ENCODE measurements at places on chromosomes 13 and 19.
A peak's percentile ranks its signal among the peaks of the same experiment; 100 is the strongest.

DNA sequence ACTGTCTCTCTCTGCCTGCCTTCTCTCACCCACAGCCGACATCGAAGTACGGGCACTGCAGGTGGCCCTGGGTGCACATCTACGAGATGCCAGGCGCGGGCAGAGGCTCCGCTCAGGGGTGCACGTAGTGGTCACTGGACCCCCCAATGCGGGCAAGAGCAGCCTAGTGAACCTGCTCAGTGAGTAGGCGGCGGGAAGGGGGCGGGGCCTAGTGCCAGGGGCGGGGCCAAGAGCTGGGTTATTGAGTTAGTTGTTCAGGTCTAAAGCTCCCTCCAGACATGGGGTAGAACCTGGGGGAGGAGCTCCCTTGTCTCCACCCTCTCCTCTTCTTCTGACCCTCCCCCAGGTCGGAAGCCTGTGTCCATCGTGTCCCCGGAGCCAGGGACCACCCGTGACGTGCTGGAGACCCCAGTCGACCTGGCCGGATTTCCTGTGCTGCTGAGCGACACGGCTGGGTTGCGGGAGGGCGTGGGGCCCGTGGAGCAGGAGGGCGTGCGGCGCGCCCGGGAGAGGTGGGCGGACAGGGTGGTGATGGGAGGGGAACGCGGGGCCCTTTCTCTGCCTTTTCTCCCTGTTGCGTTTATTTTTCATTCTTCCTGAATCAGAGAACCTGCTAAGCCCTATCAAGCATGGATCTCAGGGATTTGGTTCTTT, 1.9 kb downstream of the GTPBP3 start:
- DNase-seq = no peak

DNA sequence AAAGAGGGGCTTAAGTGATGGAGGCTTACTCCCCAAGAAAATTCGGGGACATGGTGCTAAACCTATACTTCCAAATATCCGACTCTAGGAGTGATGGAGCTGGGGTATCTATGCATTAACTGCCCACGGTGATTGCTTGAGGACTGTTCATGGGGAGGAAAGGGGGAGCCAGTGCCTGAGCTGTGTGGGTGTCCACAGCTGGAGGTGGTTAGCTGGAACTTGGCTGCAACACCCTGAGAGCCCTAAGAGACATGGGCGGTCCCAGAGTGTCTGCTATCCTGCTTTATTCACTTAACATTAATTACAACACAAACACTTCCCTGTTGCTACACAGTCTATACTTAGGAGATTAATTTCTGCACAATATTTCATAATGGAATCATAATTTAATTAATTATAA, 28.1 kb upstream of the POMP start:
- no peak for DNase-seq

DNA sequence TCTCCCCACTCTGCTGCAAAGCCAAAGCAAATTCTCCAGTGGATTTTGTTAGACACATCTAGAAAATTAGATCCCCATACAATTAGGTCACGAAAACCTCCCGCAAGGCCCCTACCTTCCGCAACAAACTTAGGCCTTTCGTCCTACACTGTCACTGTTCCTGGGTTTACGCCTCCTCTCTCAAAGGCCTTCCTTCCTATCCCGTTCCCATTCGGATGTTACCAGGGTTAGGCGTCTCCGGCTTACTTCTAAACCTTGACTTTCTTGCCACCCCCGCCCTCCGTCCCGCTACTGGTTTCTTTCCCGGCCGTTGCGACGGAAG, 754 bp downstream of the RNF6 start:
- peak; percentile 76 for DNase-seq

DNA sequence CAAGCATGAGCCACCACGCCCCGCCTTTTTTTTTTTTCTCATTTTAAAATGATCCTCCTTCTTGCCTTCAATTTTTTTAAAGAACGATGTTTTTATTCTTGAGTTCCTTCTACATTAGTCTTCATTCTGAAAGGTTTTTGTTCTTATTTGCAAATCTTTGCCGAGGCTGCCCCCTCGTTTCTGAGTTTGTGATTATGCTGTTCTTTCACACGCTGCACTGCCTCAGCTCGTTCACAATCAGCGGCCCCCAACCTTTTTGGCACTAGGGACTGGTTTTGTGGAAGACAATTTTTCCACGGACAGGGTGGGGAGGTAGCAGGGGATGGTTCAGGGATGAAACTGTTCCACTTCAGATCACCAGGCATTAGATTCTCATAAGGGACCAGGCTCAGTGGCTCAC, 26.6 kb downstream of the ZNF787 start:
- no peak for DNase-seq

- no peak for DNase-seq
Measured at GRCh38 chr13:34335014-34336007, 517.4 kb downstream of the RFC3 start.

- DNase-seq = no peak
Measured at GRCh38 chr13:24135674-24136300, 24.7 kb upstream of the SPATA13 start.

- DNase-seq = no peak
Measured at GRCh38 chr13:46211116-46211482, 629 bp upstream of the LRRC63 start.
